ENCODE measurements at places on chromosomes 6 and 20.

DNA sequence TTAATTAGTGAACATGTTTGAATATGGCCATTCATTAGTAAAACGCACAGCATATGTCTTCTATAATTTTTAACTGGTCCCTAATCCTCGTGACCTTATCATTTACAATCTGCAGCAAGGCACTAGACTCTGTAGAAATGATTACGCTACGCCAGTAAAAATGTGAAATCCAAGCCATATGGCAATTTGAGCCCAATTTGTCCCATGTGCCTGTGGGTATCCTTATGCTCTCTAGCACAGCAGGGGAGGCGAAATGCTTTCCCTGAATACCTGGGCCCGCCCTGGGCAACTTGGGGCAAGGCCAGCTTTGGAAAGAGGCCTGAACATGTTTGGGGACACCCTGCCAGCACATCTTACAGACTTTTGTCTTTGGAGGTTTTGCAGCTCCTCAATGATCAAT lies 122.7 kb upstream of the AGPAT4 start:
- DNase-seq = no peak

DNA sequence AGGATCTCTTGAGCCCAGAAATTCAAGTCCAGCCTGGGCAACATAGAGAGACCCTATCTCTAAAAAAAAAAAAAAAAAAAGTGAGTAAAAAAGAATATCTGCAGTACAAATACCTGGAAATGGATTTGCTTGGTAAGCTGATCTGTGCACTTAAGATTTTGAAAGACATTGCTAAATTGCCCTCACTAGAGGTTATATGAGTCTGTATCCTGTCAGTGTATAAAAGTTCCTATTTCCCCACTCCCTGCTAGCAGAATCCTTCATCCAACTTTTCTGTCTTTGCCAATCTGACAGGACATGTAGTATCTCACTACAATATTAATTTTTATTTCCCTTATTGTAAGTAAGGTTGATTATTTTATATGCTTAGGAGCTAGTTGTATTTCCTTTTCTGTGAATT lies 36.1 kb downstream of the BICRAL start:
- no peak for DNase-seq

GRCh38 chr20:8749986-8750385 lies 318.9 kb upstream of the PLCB4 start:
- no peak for DNase-seq

DNA sequence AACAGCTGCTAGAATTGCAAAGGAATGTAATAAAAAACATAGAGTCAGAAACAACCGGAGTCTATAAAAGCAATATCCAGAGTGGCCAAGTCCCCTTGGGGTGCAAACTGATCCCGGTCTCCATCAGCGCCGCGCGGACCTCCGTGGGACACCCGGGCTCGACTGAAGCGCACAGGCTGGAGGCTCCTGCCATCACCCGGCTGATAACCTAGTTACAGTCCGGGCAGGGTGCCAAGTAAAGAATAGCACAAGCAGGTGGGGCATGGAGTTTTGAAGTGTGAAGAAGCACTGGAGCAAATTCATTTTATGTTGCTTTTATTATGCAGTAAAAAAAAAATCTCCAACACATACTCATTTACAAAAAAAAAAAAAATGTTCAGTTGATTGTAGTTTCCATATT lies 205.1 kb upstream of the GMDS start:
- DNase-seq = peak; percentile 93

GRCh38 chr6:131780600-131780999 lies 27.2 kb upstream of the ENPP1 start:
- DNase-seq = no peak

DNA sequence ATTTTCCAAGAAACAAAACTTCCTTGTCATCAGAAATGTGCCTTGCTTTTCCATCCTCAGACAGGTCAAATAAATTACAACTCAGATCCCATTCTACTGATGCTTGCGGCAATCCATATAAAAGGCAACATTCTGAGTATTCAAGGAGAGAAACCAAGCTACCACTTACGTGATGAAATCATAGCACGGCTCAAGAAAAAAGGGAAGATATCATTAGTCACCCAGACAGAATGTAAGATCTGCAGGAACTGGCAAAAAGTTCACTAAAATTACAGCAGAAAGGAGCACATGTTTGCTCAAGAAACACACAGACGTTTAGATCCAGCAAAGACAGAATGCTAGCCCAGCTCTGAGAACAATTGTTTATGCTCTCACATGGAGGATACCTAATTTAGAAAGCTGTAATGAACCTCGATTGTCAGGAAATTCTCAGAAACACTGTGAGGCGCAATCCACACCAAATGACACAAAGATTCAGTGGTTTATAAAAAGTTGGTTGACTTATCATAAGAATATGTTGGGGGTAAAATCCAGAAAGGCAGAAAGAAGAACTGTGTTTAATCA lies 304.2 kb downstream of the ADGRG6 start:
- no peak for DNase-seq

DNA sequence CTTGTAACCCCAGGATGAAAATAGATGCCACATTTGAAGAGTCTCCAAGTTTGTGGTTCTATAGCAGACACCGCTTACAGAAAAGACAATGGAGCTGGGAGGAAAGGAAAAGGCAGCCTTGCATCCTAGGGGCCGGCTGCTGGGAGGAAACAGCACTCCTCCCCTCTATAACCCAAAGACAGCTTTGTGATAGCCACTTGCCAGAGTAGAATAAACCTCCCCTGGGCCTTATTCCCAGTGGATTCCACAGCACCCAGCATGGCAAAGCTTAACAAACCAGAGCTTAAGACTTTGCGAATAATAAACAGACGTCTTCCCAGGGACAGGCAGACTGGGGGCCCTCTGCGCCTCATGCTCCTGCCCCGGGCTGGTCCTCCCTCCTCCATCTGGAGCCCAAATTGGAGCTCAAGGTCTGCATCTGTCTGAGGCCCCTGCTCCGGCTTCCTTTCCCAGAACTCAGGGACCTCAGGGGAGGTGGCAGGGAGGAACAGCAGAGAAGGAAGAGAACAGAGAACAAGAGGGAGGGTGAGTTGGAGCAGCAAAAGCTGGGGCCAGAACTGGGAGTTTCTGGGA lies 8.8 kb upstream of the TAF8 start:
- no peak for DNase-seq

DNA sequence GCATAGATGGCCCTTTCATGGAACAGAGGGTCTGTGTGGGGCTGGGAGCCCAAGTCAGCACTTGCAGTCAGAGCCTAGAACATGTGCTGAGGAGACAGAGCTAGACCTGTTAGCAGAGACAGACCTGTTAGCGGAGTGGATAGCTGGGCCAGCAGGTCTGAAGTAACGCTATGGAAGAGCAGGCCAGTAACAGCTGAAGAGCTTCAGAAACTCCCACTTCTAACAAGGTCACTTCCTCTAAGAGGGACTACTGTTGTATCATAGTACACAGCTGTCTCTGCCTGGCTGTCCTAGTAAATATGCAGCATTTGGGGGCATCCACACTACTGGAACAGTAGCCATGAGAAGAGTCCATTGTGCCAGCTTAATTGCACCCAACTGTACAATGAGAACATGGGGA lies 41.2 kb upstream of the POLR1H start:
- no peak for DNase-seq

- DNase-seq = no peak
Observed at GRCh38 chr6:160085713-160086505, 35.7 kb upstream of the SLC22A1 start.

DNA sequence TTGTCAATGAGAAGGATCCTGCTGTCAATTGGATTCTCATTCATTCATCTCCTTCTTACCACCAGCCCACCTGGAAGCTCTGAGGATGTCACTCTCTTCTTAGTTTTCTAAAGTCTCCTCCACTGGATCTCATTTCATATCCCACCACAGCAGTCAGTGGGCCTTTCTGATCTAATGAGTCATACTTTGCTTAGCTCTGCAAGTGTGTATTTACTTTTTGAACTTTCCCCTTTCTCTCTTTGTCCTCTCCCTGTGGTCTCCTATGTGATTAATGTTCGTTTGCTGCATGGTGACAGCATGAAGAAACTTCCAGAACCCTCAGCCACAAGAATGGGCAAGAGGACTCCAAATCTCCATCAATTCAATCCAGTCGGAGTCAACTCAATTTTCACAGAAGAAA lies 63.6 kb upstream of the SYNDIG1 start:
- DNase-seq = no peak

DNA sequence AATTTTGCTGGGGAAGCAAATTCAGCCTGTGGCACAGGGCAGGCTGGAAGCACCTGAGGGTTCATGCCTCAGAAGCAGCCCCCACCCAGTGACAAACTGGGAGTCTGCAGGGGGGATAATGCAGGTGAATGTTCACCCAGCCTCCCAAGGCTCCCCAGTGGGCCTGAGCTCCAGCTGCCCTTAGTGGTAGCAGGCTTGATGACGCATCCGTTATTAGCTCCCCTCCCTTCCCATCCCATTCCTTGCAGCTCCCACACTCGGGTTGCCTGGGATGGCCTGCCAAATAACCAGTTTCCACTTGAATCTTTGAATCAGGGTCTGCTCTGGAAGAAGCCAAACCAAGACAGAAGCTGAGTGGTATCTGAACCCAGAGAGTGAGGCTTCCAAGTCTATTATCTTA lies 15.8 kb downstream of the KCNK15 start:
- no peak for DNase-seq

GRCh38 chr20:57676589-57677583 lies 32.9 kb downstream of the PMEPA1 start:
- no peak for DNase-seq
